NCI-H1417 treated with DMSO at 0.1 percent for 48 hours (cell line): ENCODE measurements at places on chromosomes 6 and 20.

- DNase-seq, result no peak
Measured at GRCh38 chr6:53727748-53728147, 62.2 kb upstream of the KLHL31 start.

DNA sequence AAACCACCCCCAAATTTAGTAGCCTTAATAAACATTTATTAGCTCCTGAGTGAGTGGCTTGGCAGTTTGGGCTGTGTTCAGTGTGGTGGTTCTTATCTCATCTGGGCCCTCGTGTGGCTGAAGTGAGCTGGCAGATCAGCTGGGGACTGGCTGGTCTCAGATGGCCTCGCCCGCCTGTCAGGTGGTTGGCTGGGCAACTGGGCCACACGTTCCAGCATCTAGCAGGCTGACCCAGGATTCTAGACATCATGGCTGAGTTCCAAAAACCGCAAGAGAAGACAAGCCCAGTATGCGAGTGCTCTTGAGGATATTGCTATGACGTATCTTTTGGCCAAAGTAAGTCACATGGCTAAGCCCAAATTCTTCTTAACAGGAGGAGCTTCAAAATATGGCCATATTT, 28.9 kb downstream of the EIF2S2 start:
- DNase-seq, result no peak

DNA sequence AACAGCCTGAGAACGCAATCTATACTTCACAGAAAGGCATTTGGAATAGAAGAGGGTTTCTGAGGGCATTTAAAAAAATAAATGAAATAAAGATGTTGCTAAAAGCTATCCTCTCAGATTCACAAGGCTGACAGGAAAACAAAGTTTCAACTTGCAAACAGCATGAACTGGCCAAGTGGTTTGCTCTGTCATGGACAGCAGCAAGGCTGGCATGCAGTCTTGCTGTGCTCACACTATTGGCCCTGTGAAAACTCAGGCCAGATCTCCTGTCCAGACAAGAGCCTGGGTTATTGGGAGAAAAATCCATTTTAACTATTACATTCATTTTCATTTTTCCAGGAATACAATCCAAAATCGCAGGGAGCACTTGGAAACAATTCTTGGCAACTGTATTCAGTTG, 506.2 kb upstream of the SLC35B3 start:
- DNase-seq, result no peak

DNA sequence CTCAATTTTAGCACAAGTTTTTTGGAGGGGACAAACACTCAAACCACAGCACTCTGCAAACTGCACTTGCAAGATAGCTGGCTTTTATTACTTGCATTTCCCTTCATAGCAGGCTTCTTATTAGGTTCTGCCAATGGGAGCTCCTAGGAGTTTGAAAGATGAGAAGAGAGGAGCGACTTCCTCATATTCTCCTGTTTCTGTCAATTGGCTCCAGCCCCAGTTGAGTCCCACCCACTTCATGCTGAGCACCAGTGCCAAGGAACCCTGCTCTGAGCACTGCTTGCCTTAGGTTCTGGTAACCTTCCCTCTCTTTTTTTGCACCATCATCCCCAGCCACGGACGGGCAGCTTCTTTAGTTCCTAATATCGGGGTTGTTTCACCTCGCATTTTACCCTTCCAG, 67.9 kb downstream of the PSMB1 start:
- no peak for DNase-seq

DNA sequence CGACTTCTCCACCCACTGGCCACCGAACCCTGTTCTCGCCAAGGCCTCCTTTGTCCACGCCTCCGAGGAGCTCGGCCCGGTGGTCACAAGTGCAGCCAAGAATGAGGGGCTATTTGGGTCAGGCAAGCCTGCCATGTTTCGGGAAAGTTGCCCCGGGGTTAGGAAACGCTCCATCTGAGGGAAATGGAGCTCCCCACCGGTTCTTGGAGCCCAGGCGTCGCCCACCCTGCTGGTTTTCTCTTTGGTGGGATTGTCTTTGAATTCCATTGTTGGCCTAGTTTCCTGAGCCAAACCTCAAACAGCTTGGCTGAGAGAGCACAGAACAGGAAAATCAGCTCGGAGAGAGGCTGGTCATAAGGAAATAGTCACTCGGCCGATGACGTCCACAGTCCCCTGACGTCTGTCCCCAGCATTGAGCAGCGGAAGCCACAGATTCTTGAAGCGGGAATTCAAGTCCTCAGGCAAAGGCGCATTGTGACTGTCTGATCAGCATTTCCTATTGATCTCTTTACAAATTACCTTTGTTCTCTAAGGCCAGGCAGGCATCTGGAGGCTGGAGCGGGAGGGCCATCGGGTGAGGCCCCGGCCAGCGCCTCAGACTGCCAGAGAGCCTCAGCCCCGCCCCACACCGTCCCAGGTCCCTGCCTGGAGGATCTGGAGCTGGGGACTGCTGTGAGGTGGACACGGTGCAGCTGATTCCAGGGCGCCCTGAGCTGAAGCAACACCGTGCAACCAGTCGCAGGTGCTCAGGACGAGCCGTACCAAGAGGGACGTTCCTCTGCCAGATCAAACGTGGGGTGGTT, 138.6 kb downstream of the DLL1 start:
- no peak for DNase-seq

DNA sequence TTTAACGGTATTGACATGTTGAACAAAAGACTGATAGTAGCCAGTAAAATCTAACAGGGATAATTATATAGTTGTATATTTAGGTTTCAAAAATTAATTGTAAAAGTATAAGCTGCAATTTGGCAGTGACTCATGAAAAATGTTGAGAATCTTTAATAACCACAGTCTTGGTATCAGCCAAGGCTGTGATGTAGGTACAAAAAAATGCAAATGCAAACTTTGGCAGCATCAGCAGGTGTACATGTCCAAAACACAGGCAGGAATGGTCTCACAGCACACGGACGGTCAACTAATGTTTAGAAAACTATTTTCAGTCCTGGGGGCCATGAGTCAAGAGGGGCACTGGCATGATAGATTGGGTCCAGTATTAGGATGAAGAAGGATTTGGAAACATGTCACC, 58.5 kb upstream of the BEND3 start:
- no peak for DNase-seq

DNA sequence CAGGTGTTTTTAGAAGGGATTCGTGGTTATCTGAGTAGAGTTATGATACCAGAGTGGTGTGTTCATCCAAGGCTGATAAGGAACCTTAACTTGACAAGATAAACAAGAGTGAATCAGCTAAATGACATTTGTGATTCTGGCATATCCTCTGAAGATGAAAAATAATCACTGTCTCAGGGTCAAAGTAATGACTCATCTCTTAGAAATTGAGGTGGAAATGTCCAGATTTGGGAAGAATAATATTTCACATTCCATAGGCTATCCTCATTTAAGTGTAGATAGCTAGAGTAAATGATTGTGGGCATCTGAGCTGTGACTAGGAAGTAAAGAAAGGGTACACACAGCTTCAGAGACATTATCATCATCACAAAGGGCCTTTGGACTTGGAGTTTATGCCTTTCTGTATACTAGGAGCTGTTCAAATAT, 255.7 kb downstream of the GJA1 start:
- DNase-seq, result no peak

GRCh38 chr20:38453941-38454340, 18.7 kb upstream of the RALGAPB start:
- no peak for DNase-seq

- DNase-seq, result no peak
Measured at GRCh38 chr6:113121571-113121970, 735.6 kb upstream of the MARCKS start.

- no peak for DNase-seq
Measured at GRCh38 chr6:33700391-33701050, 11.0 kb downstream of the UQCC2 start.

DNA sequence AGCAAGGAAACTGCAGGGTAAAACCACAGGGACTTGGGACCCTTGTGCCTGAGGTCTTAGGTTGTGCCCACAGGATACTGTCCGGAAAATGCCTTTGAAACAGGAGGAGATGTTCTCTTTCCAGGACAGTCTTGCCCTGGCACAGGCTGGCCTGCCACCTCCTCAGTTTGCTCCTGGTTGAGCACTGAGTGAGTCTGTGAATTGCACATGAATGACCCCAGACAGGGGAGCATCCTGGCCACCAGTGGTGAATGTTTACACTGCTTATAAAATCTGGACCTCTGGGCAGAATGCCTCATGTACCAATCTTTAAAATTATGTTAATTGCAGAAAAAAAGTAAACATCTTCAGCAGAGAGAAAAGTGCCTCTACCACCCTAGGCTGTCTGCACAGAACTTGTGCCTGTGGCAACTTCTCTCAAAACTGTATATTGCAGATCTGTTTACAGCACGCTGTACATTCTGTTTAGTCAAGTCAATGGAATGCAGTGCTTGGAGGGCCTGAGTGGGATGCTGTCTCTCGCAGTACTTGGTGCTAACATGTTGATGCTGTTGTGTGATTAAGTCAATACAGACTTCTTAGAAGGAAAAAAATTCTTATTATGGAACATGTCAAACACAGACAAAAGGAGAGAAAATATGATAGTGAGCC, 242.1 kb downstream of the SOD2 start:
- no peak for DNase-seq

DNA sequence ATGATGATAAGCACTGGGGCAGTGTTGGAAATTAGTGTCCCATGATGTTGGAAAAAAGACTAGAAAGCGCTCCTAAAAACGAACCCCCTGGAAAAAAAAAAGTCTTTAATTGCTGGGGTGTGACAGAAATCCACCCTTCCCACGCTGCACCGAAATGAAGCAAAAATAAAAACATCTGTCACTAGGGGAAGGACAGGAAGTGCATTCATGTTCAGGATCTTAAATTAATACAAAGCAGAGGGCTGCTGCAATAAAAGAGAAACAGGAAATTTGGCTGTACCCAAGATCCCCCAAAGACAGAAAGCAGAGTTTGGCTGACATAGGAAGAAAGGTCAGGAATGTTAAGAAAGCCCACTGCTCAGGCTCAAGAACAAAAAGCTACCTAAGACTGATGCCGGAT, 333.9 kb downstream of the TBC1D32 start:
- no peak for DNase-seq

- DNase-seq, result no peak
Measured at GRCh38 chr20:20641783-20642182, 70.7 kb downstream of the RALGAPA2 start.

DNA sequence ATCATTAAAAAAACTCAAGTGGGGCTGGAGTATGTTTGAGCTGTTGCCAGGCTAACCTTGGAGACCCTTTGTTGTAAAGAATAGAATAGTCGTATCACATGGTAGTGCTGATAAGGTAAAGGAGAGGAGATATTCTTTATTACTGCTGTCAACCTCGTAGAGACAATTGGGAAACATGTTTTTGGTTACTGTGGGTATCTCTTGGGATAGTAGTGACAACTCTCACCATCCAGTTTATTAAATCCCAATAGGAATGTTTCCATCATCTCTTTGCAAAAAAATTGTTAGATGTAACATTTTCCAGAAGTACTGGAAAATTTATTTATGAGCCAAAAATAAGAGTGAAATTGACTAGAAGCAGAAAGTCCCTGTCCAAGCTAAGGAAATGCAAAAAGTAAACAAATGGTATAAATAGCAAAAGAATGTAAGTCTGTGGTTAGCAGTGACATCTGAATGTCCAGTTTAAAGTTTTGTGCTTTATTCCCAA, 829.3 kb upstream of the CITED2 start:
- no peak for DNase-seq

- DNase-seq, result no peak
Measured at GRCh38 chr6:90894285-90895130, 307.6 kb upstream of the MAP3K7 start.

- DNase-seq, result no peak
Measured at GRCh38 chr20:24580006-24580405, 110.6 kb downstream of the SYNDIG1 start.

GRCh38 chr6:26403893-26404292, 1.8 kb downstream of the BTN3A1 start:
- no peak for DNase-seq

- DNase-seq, result no peak
Measured at GRCh38 chr6:22024973-22025467, 271.8 kb downstream of the PRL start.

DNA sequence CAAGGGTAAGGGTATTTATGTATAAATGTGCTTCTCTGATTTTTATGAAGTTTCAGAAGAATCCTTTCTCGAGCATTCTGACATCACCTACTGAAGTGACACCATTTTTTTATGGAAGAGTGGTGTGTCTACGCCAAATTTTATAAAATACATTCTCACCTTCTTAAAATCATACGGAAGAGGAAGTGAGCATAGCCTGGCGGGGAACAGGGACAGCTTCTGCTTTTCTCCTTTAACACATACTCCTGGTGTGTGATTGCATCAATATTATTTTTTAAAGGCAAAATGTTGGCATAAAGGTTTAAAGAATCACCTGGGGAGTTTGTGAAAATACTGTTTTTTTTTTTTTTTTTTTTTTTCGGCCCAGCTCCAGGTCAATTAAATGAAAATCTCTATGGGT, 733.6 kb upstream of the MAN1A1 start:
- no peak for DNase-seq

DNA sequence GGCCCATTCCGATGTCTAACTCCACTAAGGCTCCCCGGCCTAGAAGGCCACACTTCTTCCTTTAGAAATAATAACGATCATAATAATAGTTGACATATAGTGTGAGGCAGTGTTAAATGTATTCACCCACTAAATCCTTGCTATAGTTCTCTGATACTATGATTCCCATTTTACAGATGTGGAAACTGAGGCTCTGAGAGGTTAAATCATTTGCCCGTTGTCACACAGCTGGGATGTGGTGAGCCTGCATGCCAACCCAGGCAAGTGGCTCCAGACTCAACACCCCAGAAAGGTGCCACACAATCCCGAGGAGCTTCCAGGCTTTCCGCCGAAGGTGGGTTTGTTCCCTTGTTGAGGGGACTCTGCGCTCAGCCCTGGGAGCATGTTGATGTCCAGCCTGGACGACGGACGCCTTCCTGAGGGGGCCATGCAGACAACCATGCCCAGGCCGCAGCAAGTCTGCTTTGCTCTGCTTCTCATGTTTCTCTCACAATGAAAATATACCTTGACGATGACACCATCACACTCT, 104.6 kb upstream of the CDYL start:
- no peak for DNase-seq
